ENCODE measurements at places on chromosomes 1 and 21.

DNA sequence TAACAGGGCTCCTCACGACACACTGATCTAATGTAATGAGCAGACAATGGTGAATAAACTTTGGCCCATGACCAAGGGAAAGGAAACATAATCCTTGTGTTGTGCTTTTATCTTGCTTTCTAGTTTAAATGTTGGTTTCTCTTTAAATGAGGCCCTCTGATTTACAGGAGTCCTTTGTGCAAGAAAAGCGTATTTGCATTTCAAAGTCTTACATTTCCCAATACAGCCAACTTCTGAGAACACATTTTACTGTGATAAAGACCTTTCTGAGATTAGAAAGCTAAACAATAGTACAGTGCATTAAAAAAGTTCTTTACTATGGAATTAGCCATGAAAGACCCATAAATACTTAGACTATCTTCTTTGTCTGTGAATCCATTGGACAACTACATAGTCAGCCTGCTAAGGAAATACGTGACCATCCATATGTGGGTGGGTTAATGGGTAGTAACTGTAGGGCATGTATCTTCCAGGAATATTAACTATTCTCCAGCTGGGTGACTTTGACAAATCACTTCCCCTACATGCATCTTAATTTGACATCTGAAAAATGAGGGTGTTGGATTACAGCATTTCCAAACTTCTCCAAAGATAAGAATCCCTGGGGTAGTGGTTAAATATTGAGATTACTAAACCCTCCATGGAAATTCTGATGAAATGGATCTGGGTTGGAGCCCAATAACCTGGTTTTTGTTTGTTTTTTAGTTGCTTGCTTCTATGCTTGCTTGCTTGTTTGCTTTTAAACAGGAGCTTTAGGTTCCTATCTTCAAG, 50.3 kb upstream of the USP1 start:
- DNase-seq, result no peak

DNA sequence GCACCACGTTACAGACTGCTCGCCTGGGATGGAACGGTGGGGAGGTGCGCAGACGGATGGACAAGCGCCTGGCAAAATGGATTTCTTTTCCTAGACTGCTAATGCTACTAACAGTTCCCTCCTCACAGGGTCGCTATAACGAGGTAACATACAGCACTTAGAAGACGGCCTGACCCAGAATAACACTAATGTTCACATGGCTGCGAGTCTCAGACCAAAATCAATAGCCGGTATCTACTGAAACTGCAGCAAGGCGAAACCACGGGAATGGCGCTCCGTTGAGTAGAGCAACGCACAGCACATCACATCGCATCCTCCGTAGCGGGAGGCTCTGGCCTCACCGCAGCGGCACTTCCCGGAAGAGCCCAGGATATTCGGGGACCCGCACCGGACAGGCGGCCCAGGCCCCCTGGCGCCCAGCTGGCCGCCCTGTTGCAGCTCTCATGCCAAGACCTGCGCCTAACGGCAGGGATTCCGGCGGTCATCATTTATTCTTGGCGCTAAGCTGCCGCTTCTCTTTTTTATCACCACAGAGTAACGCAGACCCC, 46.6 kb downstream of the VPS26C start:
- no peak for DNase-seq

- DNase-seq, result no peak
Observed at GRCh38 chr1:16367968-16368890, 1.2 kb downstream of the SZRD1 start.

DNA sequence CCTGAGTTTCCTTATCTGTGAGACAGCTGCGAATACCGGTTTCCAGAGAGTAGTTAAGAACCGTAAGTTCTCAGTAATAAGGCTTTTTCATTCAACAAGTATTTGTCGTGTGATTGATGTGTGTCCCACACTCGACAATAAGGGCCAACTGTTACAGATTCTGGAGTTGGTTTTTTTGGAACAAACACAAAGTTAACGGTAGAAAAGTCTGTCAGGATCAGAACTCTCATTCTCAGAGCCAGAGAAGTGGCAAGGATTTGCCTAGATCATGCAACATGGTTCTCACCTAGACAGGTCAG, 837 bp downstream of the NUDC start:
- DNase-seq, result no peak

DNA sequence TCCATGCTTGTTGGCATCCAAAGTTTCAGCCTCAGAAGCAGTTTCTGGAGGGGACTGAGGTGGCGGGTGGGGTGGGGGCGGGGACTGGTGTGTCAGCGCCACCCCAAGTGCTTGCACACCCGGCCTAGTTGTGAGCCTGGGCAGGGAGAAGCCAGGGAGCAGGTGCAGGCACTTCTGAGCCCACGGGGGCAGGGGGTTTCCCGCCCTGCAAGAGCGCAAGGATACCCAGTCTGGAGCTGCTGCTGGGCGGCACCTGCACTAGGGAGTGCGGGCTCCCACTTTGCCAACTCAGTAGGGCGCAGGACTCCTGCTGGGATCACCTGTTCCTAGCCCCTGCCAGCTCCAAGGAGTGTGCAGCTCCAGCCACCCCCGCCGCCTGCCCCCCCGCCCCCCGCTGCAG, 33.5 kb downstream of the MAGI3 start:
- no peak for DNase-seq

- DNase-seq, result no peak
Observed at GRCh38 chr1:204130981-204131892, 20.6 kb downstream of the ETNK2 start.

GRCh38 chr1:223780949-223781348, 64.8 kb downstream of the TP53BP2 start:
- no peak for DNase-seq
